Neural crest cell (in vitro differentiated cells): ENCODE measurements at places on chromosomes 1 and 21. TPM values are rescaled to one million over a fixed set of nuclear protein-coding genes. Genes with fewer than 3 reads are reported as not detected.

Gene LCE1A
- total RNA-seq, result not detected in 2 replicates

Gene RIIAD1
- total RNA-seq, result 0.14 TPM in 1 of 2 replicates, not detected in the other

- no peak for DNase-seq
Observed at GRCh38 chr1:186967656-186968394, 139.1 kb downstream of the PLA2G4A start.

DNA sequence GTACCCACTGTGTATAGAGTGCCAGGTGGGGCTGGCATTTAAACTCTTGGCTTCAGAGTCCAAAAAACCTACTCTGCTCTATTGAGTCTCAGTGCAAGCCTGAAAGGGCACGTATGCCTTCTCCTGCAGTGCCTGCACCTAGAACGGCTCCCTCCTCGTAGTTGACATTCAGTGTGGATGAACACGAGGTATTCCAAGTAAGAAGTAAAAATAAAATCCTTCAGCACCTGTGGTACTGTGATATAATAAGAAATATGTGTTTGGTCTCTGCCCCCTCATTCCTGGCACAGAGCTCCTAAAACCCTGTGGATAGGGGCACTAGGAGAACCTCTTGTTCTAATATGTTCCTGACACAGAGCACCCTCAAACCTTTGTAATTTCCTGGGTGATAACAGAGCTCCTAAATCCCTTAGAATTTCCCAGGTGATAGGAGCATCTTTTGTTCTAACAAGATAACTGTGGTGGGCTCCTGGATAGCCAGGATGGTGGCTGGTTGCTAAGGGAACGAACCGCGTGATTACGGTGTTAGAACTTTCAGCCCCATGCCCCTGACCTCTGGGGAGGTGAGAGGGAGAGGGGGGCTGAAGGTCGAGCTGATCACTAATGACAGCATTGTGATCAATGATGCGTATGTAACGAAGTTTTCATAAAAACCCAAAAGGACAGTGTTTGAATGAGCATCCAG is 16.8 kb downstream of the UCK2 start:
- DNase-seq, result no peak

DNA sequence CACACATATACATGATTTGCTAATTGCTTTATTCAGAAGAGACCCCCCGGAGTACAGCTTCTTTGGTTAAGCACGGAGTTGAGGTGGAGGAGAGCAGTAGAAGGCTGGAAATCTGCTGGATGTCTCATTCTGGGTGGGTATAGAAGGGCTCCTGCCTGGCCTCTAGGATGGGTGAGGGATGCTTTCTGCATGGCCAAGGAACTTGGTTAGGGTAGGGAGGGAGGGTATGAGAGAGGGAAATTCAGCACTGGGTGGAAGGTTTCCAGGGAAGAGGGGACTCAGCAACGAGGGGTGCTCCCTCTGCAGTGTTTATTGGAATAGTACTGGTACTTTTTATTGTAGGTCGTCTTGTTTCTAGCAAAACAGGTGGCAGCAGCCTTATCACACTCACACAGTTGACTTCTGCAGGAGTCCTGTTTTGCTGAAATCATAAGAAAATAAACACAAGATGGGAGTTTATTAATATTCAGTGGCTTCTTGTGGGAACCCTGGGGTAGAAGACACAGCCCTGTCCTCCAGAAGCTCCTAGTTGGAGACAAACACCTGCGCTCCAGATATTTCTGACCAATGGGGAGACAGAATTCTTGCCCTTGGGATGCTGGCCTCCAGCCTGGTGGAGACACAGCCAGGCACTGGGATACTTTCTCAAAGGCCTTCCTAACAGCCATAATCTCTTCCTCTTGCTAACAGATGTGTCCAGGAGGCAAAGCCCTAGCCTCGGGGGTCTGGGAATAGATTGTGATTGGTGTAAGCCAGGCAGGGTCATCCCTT is 3.8 kb downstream of the PLA2G2A start:
- no peak for DNase-seq
